Testis (tissue), 5 donors: ENCODE measurements at places on chromosomes 12 and 14. TPM values are rescaled to one million over a fixed set of nuclear protein-coding genes. Genes with fewer than 3 reads are reported as not detected.

The P2RX2 gene
- 2.2 TPM for total RNA-seq

The CLEC6A gene
- not detected for total RNA-seq

The APOF gene
- not detected for total RNA-seq

The TDRD9 gene
- 41.8 TPM for total RNA-seq

The SLC39A5 gene
- total RNA-seq = not detected

The TAS2R30 gene
- total RNA-seq = 11.3 TPM

The SDR9C7 gene
- 0.43 TPM for total RNA-seq

The BEST3 gene
- total RNA-seq = 0.74 TPM

The CRIP1 gene
- total RNA-seq = 3.0 TPM

The SPIC gene
- not detected for total RNA-seq

GRCh38 chr12:92110083-92110640 lies 35.5 kb downstream of the BTG1 start:
- H3K36me3 ChIP-seq = no peaks in the 10 kb centered on the region
- peaks cover 11% of the 10 kb centered on the region for H3K4me1 ChIP-seq
- no peak for DNase-seq
- H3K27me3 ChIP-seq = no peaks in the 10 kb centered on the region
- H3K27ac ChIP-seq = no peak overlapping the region

DNA sequence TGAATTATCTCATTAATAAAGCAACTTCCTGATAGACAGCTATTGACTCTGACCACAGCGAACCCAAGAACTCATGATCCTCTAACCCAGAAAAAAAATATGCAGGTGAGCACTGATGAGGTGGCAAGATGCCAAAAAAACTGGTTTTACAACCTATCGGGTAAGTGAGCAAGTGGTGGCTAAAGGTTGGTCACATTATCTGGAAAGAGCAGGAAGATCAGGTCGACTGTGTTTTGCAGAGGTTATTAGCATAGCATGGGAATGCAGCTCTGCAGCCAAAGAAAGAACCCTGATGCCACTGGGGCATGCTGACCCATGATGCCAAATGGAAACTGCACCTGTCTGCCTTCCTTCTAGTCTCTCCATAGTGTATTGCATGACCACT lies 23.5 kb downstream of the BHLHE41 start:
- H3K27me3 ChIP-seq = no peaks in the 10 kb centered on the region
- H3K4me3 ChIP-seq = no peak overlapping the region
- no peak overlapping the region for H3K27ac ChIP-seq
- no peaks in the 10 kb centered on the region for H3K4me1 ChIP-seq
- DNase-seq = no peak

- no peak overlapping the region for H3K4me3 ChIP-seq
- no peaks in the 10 kb centered on the region for H3K36me3 ChIP-seq
- H3K27me3 ChIP-seq = no peaks in the 10 kb centered on the region
- no peak overlapping the region for H3K27ac ChIP-seq
- DNase-seq = no peak
Measured at GRCh38 chr12:33455096-33455495, 15.5 kb upstream of the SYT10 start.

- no peaks in the 10 kb centered on the region for H3K4me1 ChIP-seq
- no peak overlapping the region for H3K4me3 ChIP-seq
- H3K36me3 ChIP-seq = no peaks in the 10 kb centered on the region
- peak; percentile 59 for DNase-seq
- H3K27me3 ChIP-seq = no peaks in the 10 kb centered on the region
Measured at GRCh38 chr12:107884769-107885694, 110.5 kb downstream of the ASCL4 start.

GRCh38 chr12:124920353-124920935 lies 6.0 kb upstream of the UBC start:
- no peaks in the 10 kb centered on the region for H3K27me3 ChIP-seq
- DNase-seq = no peak
- peaks cover 37% of the 10 kb centered on the region for H3K4me1 ChIP-seq
- H3K4me3 ChIP-seq = no peak overlapping the region

DNA sequence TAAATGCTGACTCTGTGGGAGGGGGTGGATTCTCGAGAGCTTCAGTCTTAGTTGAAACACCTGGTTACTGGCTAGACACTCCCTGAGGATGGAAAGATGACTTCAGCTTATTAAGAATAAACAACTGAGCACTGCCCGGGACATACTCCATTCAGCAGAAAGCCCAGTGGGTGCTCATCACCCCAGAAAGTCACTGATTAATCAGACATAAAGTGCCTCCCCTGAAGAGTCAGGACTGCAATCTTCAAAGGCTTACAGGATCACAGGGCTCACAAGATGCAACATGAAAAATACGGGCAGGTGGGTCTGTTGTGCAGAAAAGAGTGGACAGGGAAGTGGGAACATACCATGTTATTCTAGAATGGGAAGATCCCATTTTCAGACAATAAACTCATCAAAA lies 207.0 kb downstream of the CALM1 start:
- H3K4me3 ChIP-seq = no peak overlapping the region
- no peaks in the 10 kb centered on the region for H3K4me1 ChIP-seq
- no peaks in the 10 kb centered on the region for H3K36me3 ChIP-seq

- no peak for DNase-seq
- no peak overlapping the region for H3K4me3 ChIP-seq
- H3K27ac ChIP-seq = no peak overlapping the region
- no peaks in the 10 kb centered on the region for H3K27me3 ChIP-seq
- no peaks in the 10 kb centered on the region for H3K4me1 ChIP-seq
- H3K36me3 ChIP-seq = no peaks in the 10 kb centered on the region
Measured at GRCh38 chr12:26976687-26977086, 37.5 kb downstream of the TM7SF3 start.

DNA sequence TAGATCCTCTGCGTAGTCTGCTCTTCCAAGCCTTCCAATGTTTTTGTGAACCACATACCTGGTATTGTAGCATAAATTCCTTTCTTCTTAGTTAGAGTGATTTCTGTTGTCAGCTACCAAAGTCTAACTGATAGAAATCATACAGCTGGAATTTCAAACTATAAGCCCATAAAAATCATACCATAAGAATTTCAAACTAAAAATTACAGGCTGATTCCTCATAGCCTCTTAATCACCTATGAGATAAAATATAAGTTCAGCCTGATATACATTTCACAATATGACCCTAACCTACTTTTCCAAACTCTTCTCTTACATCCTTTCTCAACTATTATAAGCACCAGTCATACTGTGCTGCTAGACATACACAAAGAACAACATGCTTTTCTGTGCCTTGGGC lies 64.8 kb downstream of the PTHLH start:
- H3K27ac ChIP-seq = no peak overlapping the region
- DNase-seq = no peak
- H3K4me1 ChIP-seq = no peaks in the 10 kb centered on the region
- H3K27me3 ChIP-seq = no peaks in the 10 kb centered on the region
- H3K36me3 ChIP-seq = no peaks in the 10 kb centered on the region

GRCh38 chr14:20278414-20278813 lies 27.3 kb downstream of the TTC5 start:
- no peak overlapping the region for H3K27ac ChIP-seq
- H3K4me1 ChIP-seq = no peaks in the 10 kb centered on the region
- H3K4me3 ChIP-seq = no peak overlapping the region
- no peaks in the 10 kb centered on the region for H3K27me3 ChIP-seq
- H3K36me3 ChIP-seq = no peaks in the 10 kb centered on the region
- peak; percentile 39 for DNase-seq

DNA sequence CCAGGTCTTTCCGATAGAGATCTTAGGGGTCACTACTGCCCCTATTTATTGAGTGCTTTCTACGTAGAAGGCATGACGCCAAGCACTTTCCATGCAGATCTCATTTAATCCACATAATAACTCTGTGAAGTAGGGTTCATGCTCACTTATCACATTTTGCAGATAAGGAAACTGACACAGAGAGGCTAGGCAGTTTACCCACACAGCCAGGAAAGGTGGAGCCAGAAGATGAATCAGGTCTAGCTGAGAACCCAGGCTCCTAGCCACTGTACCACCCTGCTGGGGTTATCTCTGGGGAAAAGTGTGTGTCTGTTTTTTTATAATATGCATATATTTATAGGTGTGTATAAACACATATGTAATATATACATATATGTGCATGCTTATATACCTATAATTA lies 83.6 kb downstream of the KSR2 start:
- no peaks in the 10 kb centered on the region for H3K4me1 ChIP-seq
- H3K36me3 ChIP-seq = no peaks in the 10 kb centered on the region
- no peaks in the 10 kb centered on the region for H3K27me3 ChIP-seq
- no peak overlapping the region for H3K4me3 ChIP-seq
- no peak for DNase-seq

DNA sequence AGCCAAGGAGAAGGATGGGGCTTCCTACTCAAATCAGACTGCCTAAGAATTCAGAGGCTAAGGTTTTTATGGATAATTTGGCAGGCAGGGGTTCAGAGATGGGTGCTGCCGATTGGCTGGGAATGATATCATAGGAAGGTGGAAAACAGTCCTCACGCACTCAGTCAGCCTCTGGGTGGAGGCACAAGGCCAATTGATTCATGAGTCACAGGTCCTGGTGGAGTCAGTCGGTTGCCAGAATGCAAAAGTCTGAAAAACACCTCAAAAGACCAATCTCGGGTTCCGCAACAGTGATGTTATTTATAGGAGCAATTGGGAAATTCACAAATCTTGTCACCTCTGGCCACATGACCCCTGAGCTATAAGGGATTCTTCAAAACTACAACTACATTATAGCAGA lies 105.5 kb downstream of the GXYLT1 start:
- no peaks in the 10 kb centered on the region for H3K4me1 ChIP-seq
- no peak for DNase-seq
- H3K36me3 ChIP-seq = no peaks in the 10 kb centered on the region
- no peak overlapping the region for H3K4me3 ChIP-seq

DNA sequence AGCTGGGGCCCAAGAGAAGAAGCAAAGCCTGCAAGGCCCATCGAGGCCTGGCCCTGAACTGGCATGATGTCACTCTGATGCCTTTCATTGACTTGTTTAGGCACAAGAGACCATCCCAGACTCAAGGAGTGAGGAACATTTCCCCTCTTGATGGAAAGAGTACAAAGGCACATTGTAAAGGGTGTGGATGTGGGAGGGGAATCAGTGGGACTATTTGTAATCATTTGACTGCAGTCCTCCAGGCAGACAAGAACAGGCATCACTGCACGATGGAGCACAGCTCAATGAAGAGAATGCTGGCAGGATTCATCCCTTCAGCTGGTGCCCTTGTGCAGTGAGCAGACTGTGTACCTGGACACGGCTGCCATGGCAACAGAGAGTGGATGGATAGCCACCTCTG lies 87.9 kb downstream of the LGMN start:
- no peaks in the 10 kb centered on the region for H3K27me3 ChIP-seq
- H3K4me3 ChIP-seq = no peak overlapping the region
- H3K27ac ChIP-seq = peak overlapping the region; percentile 82
- no peaks in the 10 kb centered on the region for H3K36me3 ChIP-seq

DNA sequence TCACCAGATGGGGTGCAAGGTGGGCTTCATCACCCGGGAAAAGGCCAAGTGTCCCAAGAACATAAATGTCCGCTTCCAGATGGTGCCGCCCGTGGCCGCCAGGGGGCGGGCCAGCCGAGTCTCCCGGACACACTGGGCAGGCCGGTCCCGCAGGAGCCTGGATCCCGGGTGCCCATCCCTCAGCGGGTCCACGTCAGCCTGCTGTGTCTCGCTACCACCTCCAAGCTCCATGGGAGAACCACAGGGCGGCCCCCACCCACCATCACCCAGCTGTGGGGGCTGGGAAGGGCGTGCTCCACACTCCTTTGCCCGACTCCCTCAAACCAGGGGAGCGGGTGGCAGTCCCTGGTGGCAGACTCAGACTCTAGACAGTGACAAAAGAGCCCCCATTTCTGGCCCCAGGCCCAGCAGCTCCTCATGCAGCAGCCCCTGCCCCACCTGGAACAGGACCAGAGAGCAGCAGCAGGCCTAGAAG lies 22.0 kb upstream of the NUDT14 start:
- H3K27ac ChIP-seq = no peak overlapping the region
- H3K36me3 ChIP-seq = no peaks in the 10 kb centered on the region
- no peaks in the 10 kb centered on the region for H3K27me3 ChIP-seq
- peaks cover 15% of the 10 kb centered on the region for H3K4me1 ChIP-seq

- H3K27ac ChIP-seq = no peak overlapping the region
- H3K27me3 ChIP-seq = no peaks in the 10 kb centered on the region
- no peak for DNase-seq
- no peak overlapping the region for H3K4me3 ChIP-seq
- no peaks in the 10 kb centered on the region for H3K36me3 ChIP-seq
- H3K4me1 ChIP-seq = no peaks in the 10 kb centered on the region
Measured at GRCh38 chr12:77847060-77847541, 16.4 kb downstream of the NAV3 start.

- no peak overlapping the region for H3K27ac ChIP-seq
- no peak for DNase-seq
- no peaks in the 10 kb centered on the region for H3K36me3 ChIP-seq
- H3K4me1 ChIP-seq = no peaks in the 10 kb centered on the region
- H3K27me3 ChIP-seq = no peaks in the 10 kb centered on the region
Measured at GRCh38 chr12:116393255-116393654, 115.8 kb upstream of the MED13L start.

GRCh38 chr12:59844750-59845149 lies 248.9 kb downstream of the SLC16A7 start:
- H3K4me1 ChIP-seq = no peaks in the 10 kb centered on the region
- no peak overlapping the region for H3K4me3 ChIP-seq
- no peaks in the 10 kb centered on the region for H3K36me3 ChIP-seq
- H3K27me3 ChIP-seq = no peaks in the 10 kb centered on the region
- no peak overlapping the region for H3K27ac ChIP-seq
- DNase-seq = no peak

GRCh38 chr14:103889313-103890051 lies 38.8 kb upstream of the TDRD9 start:
- peak; percentile 26 for DNase-seq
- no peak overlapping the region for H3K4me3 ChIP-seq
- no peak overlapping the region for H3K27ac ChIP-seq
- no peaks in the 10 kb centered on the region for H3K36me3 ChIP-seq
- no peaks in the 10 kb centered on the region for H3K27me3 ChIP-seq

GRCh38 chr14:70392676-70393075 lies 24.2 kb downstream of the SYNJ2BP start:
- no peak overlapping the region for H3K4me3 ChIP-seq
- no peak for DNase-seq
- no peaks in the 10 kb centered on the region for H3K4me1 ChIP-seq
- H3K27me3 ChIP-seq = no peaks in the 10 kb centered on the region
- H3K27ac ChIP-seq = no peak overlapping the region
- H3K36me3 ChIP-seq = no peaks in the 10 kb centered on the region

DNA sequence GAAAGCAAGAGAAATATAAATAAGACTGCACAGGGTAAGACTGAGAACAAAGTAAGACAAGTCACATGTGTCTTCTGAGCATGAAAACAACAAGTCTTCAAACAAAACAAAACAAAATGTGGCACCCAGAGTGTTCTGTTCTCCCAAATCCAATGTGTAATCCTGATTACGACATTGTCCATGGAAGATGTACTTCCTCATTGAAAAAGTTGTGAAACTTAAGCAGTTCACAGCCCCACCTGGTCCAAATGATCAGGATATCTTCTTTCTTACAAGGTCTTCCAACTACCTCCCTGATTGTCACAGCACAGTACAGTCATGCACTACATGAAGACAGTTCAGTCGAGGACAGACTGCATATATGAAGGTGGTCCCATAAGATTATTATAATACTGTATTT lies 23.3 kb upstream of the NEK9 start:
- H3K4me3 ChIP-seq = no peak overlapping the region
- peaks cover 54% of the 10 kb centered on the region for H3K4me1 ChIP-seq
- no peaks in the 10 kb centered on the region for H3K36me3 ChIP-seq
- peak overlapping the region; percentile 1 for H3K27ac ChIP-seq
- H3K27me3 ChIP-seq = no peaks in the 10 kb centered on the region

- no peak for DNase-seq
- H3K27ac ChIP-seq = no peak overlapping the region
- H3K4me1 ChIP-seq = peaks cover 11% of the 10 kb centered on the region
- no peak overlapping the region for H3K4me3 ChIP-seq
- no peaks in the 10 kb centered on the region for H3K27me3 ChIP-seq
Measured at GRCh38 chr14:70008284-70009262, 129.4 kb downstream of the SMOC1 start.

- peak overlapping the region; percentile 63 for H3K4me3 ChIP-seq
- peaks cover 57% of the 10 kb centered on the region for H3K4me1 ChIP-seq
- peak overlapping the region; percentile 72 for H3K27ac ChIP-seq
- no peaks in the 10 kb centered on the region for H3K36me3 ChIP-seq
Measured at GRCh38 chr12:132490422-132491137, 629 bp downstream of the FBRSL1 start.
